ENCODE measurements at places on chromosomes 12 and 14. TPM values are rescaled to one million over a fixed set of nuclear protein-coding genes. Genes with fewer than 3 reads are reported as not detected.

ARG2 gene
- total RNA-seq: 3.1 TPM

PPP4R4 gene
- 0.67 TPM for total RNA-seq

SINHCAF gene
- total RNA-seq: 10.3 TPM

FGF6 gene
- not detected for total RNA-seq

CLEC4D gene
- 0.51 TPM for total RNA-seq

TSPAN19 gene
- not detected for total RNA-seq

FOXN4 gene
- total RNA-seq: not detected

PTCSC3 gene
- not detected for total RNA-seq

NOS1 gene
- total RNA-seq: 0.08 TPM

NRL gene
- total RNA-seq: 2.7 TPM

FAR2 gene
- 2.3 TPM for total RNA-seq

BEGAIN gene
- 1.9 TPM for total RNA-seq
